ENCODE measurements at places on chromosomes 16 and 17.

GRCh38 chr16:31436221-31437045, 6.2 kb downstream of the ZNF843 start:
- DNase-seq, result no peak

- DNase-seq, result no peak
Observed at GRCh38 chr16:66920924-66921680, 2.4 kb upstream of the CDH16 start.

GRCh38 chr17:45256114-45256966, 5.6 kb downstream of the SPATA32 start:
- no peak for DNase-seq

DNA sequence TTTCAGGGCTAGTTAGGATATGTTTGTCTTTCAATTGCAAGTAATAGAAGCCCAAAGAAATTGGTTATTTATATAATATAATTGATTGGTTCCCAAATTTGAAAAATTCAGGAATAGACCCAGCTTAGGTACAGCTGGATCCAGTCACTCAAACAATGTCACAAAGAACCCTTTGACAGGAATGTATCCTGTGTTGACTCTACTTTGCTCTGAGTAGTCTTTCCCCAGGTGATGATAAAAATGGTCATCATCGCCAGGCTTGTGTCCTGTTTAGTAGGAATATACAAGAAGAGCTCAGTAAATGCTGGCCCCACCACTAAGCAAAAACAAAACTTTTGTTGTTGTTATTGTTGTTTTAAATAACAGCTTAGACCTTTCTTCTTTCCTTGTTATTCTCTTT, 35.0 kb downstream of the MAPT start:
- DNase-seq, result no peak

DNA sequence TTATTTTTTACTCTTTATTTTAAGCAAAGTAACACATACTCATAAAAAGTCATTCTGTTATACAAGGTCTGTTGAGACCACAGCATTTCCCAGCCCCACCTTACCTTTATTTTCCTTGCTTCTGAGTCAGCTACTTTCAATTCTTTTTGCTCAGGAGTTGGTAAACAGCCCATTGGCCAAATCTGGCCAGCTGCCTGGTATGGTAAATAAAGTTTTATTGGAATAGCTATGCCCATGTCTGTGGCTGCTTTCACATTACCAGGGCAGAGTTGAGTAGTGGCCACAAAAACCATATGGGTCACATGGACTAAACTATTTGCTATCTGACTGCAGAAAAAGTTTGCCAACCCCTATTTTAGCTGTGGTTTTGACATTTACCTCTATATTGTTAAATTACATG, 3.4 kb upstream of the NSRP1 start:
- no peak for DNase-seq

- no peak for DNase-seq
Observed at GRCh38 chr16:46427340-46428107, 193.7 kb downstream of the SHCBP1 start.

- no peak for DNase-seq
Observed at GRCh38 chr17:68103148-68103547, 67.6 kb downstream of the KPNA2 start.

DNA sequence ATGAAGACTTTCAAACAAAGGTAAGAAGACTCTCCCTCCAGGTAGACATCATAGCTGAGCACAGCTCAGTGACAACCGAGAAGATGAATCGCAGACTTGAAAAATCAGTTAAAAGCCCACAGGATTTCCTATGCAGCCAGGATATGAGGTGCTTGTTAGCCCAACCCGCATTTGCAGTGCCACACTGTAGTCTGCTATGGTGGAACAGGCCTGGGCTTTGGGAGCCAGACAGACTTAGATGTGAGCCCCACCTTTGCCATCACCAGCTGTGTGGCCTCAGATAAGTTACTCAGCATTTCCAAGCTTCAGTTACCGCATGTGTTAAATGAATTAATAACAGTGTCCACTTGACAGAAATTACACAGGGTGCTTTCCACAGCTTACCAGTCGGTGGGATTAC, 204.4 kb upstream of the HS3ST3A1 start:
- no peak for DNase-seq

DNA sequence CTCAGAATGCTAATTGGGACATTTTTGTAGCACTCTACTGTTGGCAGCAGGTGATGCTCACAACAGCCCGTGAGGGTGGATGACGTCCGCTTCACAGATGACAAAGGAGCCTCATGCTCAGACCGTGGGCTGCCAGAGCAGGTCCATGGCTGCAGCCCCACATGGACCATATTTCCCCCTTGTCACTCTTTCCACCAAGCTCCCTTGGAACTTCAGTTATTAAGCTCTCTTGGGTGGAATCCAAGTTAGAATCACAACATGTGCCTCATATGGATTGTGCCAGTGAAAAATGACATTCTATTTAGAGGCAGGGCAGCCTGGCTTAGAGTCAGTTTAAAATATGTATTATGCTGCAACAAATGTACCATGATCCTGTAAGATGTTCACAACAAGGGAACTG, 33.2 kb upstream of the STH start:
- DNase-seq, result no peak

DNA sequence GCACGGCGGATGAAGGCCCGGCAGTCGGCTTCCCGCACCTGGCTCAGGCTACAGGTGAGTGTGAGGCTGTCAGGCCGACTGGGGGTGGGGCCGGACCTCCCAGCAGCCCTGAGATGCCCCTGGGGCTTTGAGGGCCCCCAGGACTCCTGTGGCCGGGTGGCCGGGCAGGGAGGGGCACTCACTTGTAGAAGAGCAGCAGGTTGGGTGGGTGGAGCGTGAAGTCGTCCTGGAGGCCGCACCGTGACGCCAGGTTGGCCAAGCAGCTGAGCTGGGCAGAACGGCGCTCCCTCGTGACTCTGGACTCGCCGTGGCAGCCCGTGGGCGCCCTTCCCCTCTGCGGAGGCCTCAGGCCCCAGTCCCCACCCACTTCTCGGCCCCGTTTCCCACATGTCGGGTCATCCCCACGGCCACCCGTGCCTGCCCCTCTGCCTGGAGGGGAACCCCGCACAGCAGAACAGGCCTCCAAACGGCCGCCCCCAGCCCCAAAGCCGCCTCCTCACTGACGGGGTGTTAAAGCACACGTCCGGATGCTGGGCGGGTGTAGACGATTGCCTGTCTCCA, 12.9 kb downstream of the RPUSD1 start:
- no peak for DNase-seq

DNA sequence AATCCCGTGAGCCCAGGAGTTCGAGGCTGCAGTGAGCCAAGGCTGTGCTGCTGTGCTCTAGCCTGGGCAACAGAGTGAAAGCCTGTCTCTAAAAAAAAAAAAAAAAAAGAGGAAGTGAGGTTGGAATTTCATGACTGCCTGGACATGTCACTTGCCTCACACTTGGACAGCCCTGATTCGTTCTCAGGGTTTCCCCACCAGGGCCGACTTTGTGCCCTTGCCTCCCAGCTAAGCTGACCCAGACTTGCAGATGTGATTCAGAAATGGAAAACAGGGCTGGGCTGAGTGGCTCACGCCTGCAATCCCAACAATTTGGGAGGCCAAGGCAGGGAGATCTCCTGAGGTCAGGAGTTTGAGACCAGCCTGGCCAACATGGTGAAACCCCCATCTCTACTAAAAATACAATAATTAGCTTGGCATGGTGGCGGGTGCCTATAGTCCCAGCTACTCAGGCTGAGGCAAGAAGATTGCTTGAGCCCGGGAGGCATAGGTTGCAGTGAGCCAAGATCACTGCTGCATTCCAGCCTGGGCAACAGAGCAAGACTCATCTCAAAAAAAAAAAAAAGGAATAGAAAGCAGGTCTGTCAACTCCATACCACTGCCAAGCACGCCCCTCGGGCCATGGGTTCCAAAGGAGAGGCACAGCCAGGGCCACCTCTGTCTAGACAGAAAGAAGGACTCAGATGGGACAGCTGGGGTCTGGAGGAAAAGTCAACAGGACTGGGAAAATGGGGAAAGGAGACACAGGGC, 46.9 kb downstream of the SOCS1 start:
- no peak for DNase-seq

All from ecto neural progenitor cell (in vitro differentiated cells).